Inflammatory macrophage treated with lipopolysaccharide for 1 hour (primary cell): ENCODE measurements at places on chromosomes 1 and 21.

- DNase-seq, result no peak
Measured at GRCh38 chr1:87956750-87957149, 628.1 kb downstream of the LMO4 start.

- no peak for DNase-seq
Measured at GRCh38 chr1:81695741-81696140, 105.0 kb upstream of the ADGRL2 start.

DNA sequence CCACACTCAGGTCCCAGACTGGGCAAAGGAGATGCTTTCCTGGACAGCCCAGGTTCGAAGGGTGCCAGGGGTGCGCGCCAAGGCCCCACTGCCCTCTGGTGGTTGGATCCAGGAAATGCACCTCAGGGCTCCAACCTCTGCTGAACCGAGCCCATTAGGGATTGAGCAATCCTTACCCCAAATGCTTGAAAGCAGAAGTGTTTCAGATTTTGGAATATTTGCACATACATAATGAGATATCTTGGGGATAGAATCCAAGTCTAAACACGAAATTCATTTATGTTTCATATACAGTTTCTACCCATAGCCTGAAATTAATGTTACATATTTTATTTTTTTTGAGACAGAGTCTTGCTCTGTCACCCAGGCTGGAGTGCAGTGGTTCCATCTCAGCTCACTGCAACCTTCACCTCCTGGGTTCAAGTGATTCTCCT lies 57.4 kb downstream of the SLC9A1 start:
- DNase-seq, result peak; percentile 97

DNA sequence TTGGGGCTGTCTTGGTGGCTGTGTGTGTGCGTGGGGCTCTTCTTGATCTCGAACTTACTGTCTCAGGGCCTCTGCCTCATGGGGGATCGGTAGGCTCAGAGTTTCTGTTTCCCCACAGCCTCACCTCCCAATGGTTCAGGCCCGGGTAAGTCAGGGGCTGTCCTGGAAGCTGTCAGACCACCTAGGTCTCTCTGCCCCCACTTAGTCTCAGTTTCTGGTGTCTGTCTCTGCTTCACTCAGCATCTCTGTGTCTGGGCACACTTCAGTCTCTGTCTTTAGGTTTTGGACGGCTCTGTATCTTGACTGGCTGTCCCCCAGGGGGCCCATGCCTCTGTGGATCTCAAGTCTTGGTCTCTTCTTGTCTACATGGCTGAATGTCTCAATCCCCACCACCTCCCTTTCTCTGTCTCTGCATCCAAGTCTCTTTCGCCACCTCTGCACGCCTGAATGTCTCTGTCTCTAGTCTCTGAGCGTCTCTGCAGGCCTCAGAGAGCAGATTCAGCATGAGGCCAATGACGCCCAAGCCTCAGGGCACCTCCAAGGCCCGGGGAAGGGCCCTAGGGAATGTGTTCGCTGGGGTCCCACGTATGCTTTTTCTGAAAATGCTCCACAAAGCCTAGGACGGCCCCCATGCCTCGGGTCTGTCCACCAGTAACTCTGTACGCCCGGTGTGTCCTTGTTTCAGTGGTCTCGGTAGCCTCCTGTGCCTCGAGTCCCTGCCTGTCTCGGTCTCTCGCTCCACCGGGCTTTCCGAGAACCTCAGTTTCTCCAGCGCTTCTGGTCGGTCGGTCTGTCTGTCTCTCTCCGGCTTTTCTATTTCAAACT lies 818 bp downstream of the FHL3 start:
- no peak for DNase-seq

- peak; percentile 68 for DNase-seq
Measured at GRCh38 chr1:156524481-156524869, 23.9 kb upstream of the MEF2D start.

- DNase-seq, result peak; percentile 1
Measured at GRCh38 chr1:104706631-104707147, 957.0 kb downstream of the AMY1C start.

DNA sequence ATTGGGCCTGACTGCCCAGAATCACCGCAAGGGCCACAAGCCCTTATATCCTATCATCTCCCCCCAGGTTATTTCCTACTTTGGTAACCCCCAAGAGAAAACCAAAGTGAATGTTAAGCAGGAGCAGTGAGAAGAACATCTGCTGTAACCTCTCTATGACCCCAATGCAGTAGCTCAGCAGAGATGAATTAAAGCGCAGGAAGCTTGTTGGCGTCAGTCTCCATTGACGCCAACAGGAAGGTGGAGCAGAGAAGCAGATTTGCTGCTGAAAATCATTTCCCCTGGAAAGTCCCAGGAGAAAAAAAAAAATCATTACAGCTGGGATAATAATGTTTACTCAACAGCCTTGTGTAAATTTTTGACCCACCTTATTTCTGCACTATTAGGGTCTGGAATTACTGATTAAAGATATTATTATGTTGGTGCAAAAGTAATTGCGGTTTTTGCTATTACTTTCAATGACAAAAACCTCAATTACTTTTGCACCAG lies 33.2 kb upstream of the FAM163A start:
- peak; percentile 35 for DNase-seq

DNA sequence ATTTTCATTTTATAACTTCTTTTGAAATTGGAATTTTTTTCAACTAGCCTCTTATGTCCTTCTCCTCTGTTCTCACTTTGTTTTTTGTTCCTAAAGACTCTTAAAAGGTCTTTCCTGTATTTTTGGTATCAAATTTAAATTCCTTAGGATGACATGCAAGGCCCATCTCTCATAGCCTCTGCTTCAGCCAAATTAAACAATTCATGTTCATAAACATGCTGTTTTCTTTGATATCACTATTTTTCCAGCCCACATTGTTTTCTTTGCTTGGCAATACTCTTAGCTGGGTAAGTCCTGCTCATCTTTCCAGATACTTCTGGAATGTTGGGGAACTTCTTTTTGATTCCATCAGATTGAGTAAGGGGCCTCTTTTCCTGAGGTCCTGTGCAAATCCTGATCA lies 55.8 kb upstream of the GPR88 start:
- DNase-seq, result no peak

GRCh38 chr1:225700164-225700821 lies 47.4 kb upstream of the ENAH start:
- no peak for DNase-seq

DNA sequence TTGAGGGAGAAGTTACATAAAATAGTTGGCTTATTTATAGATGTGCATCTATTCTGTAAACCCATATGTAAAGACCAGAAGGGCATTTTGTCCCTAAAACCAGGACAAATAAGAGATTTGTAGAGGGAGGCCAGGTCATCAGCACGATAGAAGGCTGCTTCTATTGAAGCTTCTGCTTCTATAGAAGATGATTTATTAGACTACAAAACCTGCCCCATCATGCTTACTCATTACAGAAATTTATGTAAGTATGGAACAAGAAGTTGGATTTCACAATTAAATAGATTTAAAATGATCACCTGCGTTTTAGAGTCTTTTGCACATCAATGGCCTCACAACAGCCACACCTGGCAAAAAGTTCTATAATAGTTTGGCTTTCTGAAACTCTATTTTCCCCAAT lies 183.5 kb downstream of the DUSP10 start:
- no peak for DNase-seq

- peak; percentile 66 for DNase-seq
Measured at GRCh38 chr1:150621497-150622302, 7.7 kb downstream of the ENSA start.

- no peak for DNase-seq
Measured at GRCh38 chr21:27555996-27556395, 589.1 kb upstream of the ADAMTS5 start.
